ENCODE measurements at places on chromosomes 5 and 9.

DNA sequence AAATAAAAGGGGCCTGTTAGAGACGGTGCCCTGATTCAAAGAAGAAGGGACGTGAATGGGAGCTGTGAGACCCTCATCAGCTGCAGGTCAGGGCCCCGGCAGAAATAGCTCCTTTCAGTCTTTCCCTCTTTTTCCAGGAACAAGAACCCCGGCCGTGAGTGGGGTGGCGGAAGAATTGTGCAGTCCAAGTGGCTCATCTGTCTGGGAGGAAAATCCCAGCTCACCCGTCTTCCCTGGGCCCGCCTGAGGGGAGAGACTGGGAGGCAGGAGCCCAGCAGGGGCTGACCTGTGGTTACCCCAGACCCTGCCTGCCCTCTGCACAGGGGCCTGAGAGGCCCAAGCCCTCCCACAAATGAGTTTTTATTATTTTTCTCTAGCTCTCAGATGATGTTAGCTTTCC is 24.8 kb upstream of the CSF1R start:
- DNase-seq: no peak

DNA sequence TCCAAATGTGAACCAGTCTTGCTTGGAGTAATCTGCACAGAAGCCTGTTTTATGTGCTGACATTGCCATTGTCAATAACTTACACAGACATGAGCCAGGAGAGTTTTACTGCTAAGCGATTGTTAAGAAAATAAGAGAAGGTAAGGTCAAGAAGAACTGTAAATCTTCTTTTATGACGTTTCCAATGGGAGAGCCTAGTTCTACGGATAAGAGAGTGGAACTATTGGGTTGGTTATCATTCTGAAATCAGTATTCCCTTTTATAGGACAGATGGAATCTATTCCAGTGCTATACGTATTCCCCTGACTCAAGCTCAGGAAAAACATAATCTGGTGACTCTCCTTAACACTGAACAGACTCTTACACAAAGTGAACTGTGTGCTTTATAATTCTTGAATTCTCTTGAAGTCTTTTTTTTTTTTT is 137.9 kb upstream of the OTULINL start:
- DNase-seq: no peak

DNA sequence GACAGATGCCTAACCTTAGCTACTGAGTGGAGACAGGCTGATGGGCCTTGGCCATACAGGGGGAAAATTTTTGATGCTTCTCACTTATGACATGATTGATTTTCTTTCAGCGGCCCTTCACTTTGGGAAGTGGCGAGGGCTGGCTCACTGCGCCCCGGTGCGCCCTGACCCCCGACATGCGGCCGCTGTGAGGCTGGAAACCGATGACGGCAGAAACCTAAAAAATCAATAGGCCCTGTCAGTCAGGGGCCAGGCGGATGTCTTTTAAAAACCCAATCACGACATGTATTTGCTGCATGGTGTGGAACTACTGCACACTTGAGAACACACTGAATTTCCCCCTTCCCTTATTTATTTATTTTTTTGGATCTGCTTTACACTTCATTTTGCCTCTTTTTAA is 121.7 kb downstream of the EBF1 start:
- no peak for DNase-seq

DNA sequence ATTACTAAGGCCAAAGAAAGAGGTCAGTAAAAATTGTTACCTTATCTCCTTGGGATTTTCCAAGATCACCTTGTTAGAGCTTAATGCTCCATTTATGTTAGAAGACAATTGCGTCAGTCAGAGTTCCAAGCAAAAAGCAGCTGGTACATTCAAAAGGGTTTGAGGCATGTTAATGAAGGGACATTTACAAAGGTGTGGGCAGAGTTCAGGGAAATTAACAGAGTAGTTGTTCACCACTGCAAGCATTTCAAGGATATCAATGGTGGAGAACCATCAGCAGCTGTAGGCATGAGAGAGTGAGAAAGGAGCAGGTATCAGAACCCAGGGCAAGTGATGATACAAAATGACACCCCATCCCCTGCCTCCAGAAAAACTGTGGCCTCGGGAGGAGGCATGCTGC is 17.0 kb upstream of the SMARCA2 start:
- no peak for DNase-seq

- DNase-seq: no peak
These were observed 82.2 kb downstream of the PJA2 start for GRCh38 chr5:109327570-109327969.

- no peak for DNase-seq
These were observed 62.0 kb upstream of the PHF24 start for GRCh38 chr9:34896112-34896511.

- DNase-seq: no peak
These were observed 74.1 kb downstream of the SERINC5 start for GRCh38 chr5:80181618-80182211.

- no peak for DNase-seq
These were observed 36.3 kb downstream of the SPATA31D1 start for GRCh38 chr9:82024908-82025307.

DNA sequence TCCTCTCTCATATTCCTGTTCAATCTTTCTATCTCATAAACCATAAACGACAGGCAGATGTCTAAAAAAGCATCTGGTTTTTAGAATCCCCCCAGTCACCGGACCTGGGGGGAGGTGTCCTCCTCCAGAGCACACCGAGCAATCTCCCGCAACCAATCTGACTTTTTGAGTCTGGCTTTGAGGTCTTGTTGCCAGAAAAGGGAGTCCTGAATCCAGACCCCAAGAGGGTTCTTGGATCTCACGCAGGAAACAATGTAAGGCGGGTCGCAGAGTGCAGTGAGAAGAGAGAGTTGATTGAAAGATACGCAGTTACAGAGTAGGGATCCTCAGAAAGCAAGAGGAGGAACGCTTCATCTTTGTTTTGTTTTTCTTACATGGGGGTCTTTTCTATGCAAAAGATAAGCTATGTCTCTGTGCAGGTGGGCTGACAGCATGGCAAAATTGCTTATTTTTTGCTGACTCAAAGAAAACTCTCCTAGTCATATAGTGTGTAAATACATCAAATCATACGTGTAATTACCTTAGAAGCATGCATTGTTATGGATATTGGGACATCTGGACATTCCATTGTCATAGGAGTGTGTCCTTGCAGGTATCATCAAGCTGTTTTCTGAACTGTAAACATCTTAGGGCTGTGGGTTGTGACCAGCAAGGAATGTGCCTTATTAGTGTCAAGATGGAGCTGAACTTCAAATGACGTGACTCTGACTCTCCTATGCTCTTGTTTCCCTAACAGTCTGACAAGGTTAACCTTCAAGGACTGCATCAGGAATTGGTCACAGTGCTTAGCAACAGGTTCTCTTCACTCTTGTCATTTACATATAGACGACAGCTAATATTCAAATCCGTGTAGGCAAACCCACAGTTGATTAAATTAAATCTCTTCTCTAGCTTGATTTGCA is 159.3 kb upstream of the DAPK1 start:
- DNase-seq: no peak

GRCh38 chr5:95924720-95925377 is 36.8 kb downstream of the ELL2 start:
- no peak for DNase-seq

GRCh38 chr9:111720174-111720573 is 58.8 kb downstream of the GNG10 start:
- DNase-seq: no peak

DNA sequence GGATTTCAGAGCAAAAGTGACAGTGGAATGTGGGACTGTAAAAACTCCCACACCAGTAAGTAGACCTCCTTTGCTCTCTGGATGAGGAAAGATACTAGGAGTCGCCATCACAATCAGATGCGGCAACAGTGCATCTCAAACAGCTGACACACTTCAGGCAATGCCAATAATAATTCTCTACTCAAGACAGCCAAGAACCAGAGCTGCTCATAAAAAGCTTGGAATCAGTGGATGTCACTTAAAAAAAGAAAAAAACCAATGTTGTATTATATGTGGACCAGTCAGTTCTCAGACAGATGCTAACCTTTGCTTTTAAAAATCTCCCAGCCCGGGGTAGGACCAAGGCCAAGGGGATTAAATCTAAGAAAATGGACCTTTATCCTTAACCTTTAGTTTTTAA is 185.0 kb downstream of the GNA14 start:
- DNase-seq: no peak

DNA sequence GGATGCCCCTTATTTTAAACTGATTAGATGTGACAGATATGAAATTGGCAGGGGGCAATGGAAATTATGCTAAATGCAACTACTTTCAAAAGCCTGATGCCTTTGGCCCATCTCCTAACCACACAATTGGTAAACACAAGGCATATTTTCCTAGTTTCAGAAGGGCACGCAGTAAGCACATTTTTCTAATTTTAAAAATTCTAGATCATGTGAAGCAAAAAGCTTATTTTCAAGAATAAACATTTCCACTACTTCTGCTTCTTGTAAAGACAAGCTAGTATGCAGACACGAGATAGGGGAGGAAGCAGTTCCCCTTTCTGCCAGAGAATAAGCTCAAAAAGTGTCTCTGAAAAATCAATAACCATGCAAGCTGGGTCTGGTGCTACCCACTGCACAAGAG is 67.7 kb downstream of the ABCA1 start:
- DNase-seq: no peak

GRCh38 chr5:103364074-103364473 is 105.5 kb downstream of the MACIR start:
- DNase-seq: no peak

GRCh38 chr5:161167016-161167767 is 315.2 kb upstream of the ATP10B start:
- no peak for DNase-seq

GRCh38 chr9:117239428-117239827 is 175.4 kb downstream of the ASTN2 start:
- DNase-seq: no peak

GRCh38 chr9:115204904-115205453 is 87.0 kb upstream of the TNC start:
- DNase-seq: no peak

GRCh38 chr9:69178583-69179011 is 4.5 kb downstream of the TJP2 start:
- no peak for DNase-seq

DNA sequence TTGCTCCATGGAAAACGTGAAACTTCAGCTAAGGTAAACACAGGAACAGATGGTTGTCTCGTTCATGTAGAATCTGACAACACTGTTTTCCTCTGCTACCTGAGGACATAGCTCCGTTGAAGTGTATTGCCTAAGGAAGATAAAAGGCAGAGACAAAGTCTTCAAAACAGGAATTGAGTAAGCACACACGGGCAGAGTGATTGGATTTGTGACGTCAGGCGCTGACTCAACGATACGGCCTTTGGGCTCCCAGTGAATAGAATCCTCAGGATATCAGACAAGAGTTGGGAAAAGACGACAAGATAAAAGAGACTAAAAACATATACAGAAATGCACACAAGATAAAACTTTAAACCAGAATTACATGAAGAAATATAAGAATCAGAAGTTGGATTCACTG is 787.1 kb upstream of the CTNND2 start:
- DNase-seq: no peak

GRCh38 chr9:120001536-120001935 is 578.4 kb downstream of the CDK5RAP2 start:
- DNase-seq: no peak

DNA sequence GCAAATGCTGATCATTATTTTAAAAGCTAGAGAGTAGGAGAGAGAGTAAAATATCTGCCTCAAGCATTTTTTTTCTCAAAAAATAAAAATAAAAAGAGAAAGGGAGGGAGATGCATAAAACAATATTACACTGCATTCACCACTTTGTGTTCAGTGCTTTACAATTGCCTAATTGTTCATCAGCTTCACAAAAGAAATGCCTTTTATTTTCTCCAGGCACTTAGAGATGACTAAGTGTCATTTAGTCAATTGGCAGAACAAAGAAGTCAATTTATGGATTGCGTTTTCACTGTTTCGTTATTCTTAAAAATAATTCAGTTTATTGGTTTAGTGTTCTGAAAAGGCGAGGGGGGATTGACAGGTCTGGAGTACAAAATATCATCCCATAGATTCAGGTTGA is 232.5 kb upstream of the CCNH start:
- DNase-seq: no peak

DNA sequence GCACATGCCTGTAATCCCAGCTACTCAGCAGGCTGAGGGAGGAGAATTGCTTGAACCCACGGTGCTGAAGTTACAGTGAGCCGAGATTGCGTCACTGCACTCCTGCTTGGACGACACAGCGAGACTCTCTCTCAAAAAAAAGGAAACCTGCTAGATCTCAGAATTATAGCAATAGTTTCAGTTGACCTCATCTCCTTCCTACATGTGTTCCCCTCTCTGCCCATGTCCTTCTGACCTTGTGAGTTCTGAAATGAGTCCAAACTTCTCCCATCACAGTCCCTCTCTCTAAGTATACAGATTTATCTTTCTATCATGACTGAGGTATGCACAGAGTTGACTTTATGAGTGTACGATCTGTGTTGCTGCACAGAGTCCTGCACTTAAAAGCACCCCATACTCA is 44.6 kb upstream of the SHOC1 start:
- no peak for DNase-seq

DNA sequence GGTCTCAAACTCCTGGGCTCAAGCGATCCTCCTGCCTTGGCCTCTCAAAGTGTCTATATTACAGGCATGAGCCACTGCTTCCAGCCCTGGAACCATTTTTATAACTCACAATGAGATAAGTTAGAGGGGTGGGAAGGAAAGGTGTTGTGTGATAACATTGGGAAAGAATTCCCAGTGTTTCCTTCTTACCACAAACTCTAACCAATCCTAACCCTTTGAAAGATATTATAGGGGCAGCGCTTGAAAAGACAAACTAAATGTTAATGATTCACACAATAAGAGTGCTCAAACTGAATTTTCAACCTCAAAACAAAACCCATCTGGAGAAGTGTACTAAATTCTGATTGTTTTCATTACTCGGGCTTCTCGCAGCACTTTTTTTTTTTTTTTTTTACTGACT is 109.7 kb downstream of the TSSK1B start:
- no peak for DNase-seq

GRCh38 chr9:95058121-95058785 is 259.3 kb downstream of the FANCC start:
- no peak for DNase-seq

- no peak for DNase-seq
These were observed 16.1 kb downstream of the CPLX2 start for GRCh38 chr5:175887463-175887862.

- no peak for DNase-seq
These were observed 78.3 kb downstream of the SMIM23 start for GRCh38 chr5:171863935-171864334.

DNA sequence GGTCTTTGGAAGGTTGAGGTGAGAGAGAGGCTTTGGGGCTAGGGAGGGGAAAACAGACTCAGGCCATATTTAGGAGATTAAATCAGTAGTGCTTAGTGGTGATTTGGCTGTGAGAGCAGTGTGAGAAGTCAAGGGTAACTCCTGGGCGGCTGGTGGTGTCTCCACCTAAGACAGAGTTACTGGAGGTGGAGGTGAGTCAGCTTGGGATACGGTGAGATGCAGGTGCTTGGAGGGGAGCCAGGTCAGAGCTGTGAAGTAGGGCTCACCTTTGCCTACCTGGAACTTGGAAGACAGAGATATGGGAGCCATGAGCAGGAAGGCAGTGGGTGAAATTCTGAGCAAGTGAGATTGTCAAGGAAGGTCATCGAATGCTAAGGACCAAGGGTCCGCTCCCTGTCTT is 24.5 kb downstream of the RGS3 start:
- DNase-seq: no peak

- no peak for DNase-seq
These were observed 95.0 kb downstream of the PCSK5 start for GRCh38 chr9:75985515-75985914.

- no peak for DNase-seq
These were observed 199.6 kb downstream of the SMARCA2 start for GRCh38 chr9:2214707-2215106.

GRCh38 chr9:85521371-85522197 is 220.2 kb downstream of the AGTPBP1 start:
- no peak for DNase-seq

GRCh38 chr5:17796757-17797396 is 162.6 kb downstream of the TAF11L14 start:
- DNase-seq: no peak
